Central memory CD8-positive, alpha-beta T cell (primary cell): ENCODE measurements at places on chromosomes 5 and 9.

DNA sequence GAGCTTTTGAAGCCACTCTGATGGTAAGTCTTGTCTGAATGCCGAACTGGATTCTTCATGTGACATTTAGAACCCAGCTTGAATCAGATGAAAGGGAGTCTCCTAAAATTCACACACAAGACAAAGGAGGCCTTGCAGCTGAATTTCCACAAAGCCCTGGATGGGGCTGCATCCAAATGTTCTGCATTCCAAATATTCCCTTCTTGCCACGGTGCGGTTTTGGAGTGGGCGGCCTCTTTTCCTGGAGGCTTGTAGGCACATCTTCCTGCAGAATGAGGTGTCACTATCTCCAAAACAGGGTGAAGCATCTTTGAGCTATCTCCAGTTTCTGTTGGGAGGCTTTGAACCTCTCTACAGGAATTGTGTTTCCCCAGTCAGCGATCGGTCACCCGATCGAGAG, 342.7 kb downstream of the ARHGEF28 start:
- no peak for DNase-seq

- no peak for DNase-seq
These were observed 280.1 kb downstream of the HSPA4 start for GRCh38 chr5:133331941-133332340.

- DNase-seq, result no peak
These were observed 845 bp downstream of the ADGRD2 start for GRCh38 chr9:124450931-124451661.

- no peak for DNase-seq
These were observed 1032.6 kb downstream of the CDH12 start for GRCh38 chr5:21820527-21820926.

- no peak for DNase-seq
These were observed 163.1 kb downstream of the CHSY3 start for GRCh38 chr5:130067364-130067763.

GRCh38 chr5:20959347-20959746, 971.3 kb upstream of the CDH18 start:
- DNase-seq, result no peak
